ENCODE measurements at places on chromosomes 12 and 14.

DNA sequence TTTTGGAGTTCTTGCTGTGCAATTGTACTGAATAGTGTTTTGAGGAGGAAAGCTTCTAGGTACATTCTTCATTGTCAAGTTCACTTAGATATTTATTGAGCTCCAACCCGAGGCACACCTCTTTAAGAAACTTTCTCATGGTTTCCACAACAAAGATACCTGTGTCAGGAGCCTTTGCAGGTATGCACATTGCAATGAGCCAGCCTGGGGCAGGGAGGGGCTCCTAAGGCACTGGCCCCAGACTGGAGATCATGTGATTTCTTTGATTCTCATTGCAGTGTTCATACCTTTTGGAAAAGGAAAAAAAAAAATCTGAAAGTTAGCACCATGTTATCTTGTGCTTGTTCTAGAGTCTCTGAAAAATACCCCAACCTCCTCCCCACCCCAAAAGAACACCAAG lies 80.3 kb downstream of the PRMT8 start:
- no peak for DNase-seq

DNA sequence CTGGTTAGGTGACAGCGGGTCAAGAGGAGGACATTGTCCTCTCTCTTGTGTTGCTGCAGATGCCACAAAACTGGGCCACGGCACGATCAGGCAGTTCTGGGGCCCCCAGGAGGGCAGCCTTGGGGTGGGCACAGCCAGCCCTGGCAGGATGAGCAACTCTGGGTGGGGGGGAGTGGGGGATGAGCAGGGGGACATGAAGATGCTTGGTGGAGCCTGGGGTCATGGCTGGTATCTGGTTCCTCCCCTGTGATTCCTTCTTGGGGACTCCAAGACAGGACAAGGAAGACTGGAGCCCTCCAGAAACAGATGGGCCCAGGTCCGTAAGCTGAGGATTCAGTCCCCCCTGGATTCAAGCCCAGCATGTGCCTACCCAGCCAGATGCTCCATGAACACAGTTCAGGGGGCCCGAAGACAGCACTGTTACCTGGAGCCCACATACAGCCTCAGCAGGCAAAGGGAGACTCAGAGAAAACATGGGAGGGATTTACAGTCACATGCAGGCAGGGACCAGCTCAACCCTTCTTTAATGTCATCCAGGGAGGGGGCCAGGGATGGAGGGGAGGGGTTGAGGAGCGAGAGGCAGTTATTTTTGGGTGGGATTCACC lies 10.4 kb downstream of the SERPINA1 start:
- DNase-seq: no peak

DNA sequence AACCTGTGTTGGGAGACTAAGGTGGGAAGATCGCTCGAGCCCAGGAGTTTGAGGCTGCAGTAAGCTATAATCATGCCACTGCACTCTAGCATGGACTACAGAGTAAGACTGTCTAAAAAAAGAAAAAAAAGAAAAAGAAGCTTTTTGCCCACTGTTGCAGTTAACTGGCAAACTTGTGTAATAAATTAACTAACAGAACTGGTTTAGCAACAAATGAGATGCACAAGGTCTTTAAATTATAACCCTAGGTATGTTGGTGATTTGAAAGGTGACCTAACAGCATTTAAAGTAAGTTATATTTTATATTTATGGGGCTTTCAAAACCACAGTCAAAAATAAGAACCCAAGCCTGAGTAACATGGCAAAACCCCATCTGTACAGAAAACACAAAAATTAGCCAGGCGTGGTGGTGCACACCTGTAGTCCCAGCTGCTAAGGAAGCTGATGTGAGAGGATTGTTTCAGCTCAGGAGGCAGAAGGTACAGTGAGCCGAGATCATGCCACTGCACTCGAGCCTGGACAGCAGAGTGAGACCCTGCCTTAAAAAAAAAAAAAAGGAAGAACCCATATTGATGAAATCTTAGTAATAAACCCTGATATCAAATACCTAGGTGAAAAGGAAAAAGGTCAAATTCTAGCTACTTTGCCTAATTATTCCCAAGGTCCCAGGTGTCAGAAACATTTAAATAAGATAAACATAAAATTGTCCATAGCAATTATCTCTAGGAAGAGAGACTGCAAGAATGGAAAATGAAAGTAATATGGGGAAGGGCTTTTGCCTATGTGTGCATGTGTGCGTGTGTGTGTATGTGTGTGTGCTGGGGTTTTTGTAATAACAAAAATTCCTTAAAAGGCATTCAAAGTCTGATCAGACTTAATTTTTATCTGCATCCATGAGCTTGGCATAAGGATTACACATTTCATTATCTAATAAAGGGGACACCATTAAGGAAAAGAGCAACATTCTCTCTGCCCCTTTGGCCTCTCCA lies 15.4 kb downstream of the SYNE2 start:
- DNase-seq: no peak

DNA sequence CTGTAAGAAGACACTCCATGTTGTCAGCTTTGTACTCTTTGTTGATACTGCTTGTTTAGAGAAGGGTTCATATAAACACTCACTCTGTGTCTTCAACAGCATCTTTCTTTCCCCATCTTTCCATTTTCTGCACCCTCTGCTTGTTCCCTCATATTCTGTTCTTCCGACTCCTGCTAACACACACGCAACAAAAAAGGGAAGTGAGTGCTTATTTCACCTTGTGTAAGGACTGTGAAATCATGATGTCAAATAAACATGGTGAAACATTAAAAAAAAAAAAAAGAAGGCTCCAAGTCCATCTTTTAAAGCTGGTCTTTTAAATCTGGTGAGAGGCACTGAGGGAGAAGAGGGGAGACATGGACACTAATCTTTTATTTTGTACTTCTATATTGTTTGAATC lies 145.4 kb downstream of the RPAP3 start:
- no peak for DNase-seq

- DNase-seq: peak; percentile 12
Observed at GRCh38 chr14:21498540-21499526, 12.3 kb downstream of the METTL3 start.

DNA sequence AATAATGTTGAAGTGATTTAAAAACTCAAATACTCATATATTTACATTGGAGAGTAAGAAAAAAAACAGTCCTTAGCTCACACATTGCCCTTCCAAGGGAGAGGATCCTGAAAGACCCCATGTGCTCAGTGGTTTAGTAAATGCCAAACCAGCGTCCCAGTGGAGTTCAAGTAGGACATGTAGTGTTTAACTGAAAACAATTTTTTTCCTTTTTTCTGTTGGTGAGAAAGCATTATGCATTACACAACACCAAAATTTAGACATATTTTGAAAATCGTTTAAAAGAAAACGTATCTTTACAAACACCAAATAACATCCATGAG lies 33.6 kb downstream of the UBR7 start:
- DNase-seq: no peak

DNA sequence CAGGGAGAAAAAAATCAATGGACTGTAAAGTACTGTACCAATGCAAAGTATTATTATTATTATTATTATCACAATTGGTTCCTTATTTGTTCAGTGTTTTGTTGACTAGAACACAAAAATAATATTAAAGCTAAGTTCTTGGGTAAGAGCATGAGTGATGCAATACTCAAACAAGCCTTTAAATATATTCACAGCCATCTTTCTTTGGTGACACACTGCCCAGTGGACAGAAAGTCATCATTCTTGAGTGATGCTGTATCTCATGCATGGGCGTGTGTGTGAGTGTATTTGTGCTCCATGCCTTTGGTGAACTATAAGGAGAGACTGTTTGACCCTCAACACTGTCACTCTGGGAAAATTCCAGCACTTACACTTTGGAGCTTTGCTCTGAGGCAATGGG lies 93.6 kb downstream of the KCNK10 start:
- no peak for DNase-seq

- DNase-seq: no peak
Observed at GRCh38 chr12:113820309-113820708, 145.8 kb downstream of the RBM19 start.

- no peak for DNase-seq
Observed at GRCh38 chr12:62618319-62618718, 151.7 kb downstream of the MON2 start.

DNA sequence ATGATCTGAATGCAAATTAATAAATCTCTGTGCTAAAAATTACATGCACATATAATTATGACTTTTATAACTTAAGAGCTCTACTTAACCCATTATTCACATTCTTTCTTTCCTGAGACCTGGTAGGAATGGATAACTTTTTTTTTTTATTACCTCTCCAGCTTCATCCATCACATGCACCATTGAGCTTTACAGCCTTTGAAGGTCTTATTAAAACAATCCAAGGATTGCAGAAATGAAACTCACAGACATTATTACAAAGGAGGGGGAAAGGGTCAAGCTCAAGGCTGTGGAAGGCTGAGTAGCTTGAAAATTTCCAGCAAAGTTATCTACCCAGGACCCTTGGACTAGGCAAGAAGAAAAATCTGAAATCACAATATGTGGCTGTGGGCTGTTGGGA lies 202.5 kb upstream of the GRIP1 start:
- no peak for DNase-seq

- DNase-seq: no peak
Observed at GRCh38 chr12:112677050-112677765, 114.3 kb upstream of the RPH3A start.

GRCh38 chr14:92783813-92784431 lies 10.2 kb upstream of the GOLGA5 start:
- DNase-seq: no peak

Data from T-helper 2 cell (primary cell).